ENCODE measurements at places on chromosomes 6 and 20.

GRCh38 chr20:42894483-42894882, 295.2 kb downstream of the PTPRT start:
- DNase-seq, result no peak

GRCh38 chr20:10637031-10637559, 36.7 kb downstream of the JAG1 start:
- no peak for DNase-seq

DNA sequence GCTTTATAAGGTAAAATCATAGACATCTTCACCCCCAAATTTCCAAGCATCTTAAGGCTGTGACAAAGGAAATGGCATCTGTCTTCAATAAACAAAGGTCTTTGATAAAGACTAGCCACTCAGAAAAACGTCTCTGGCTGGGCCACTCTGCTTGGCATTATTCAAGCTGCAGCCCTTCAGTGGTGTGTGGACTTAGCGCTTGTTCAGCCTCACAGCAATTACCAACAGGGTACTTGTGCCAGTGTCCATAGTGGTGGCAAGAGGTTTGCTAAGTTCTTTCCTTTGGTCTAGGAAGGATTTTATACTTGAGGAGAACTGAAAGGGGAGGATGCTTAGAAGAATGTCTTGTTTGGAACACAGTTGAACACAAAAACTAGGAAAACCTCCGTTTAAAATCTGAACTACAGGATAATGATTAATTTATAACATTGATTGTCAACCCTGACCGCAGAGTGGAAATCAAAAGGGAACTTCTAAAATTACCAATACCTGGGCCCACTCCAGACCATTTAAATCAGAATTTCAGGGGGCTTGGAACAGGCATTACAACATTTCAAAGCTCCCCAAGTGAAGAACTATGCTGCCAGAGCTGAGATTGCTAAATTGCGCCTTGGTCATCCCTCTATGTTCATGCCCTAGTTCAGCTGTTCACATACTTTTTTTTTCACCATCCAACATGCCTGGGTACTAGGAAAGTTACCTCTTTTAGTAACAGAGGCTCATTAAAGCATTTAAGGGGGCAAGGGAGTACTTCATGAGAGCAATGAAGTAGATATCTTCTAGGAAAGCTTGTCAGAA, 378.5 kb downstream of the FRK start:
- no peak for DNase-seq

DNA sequence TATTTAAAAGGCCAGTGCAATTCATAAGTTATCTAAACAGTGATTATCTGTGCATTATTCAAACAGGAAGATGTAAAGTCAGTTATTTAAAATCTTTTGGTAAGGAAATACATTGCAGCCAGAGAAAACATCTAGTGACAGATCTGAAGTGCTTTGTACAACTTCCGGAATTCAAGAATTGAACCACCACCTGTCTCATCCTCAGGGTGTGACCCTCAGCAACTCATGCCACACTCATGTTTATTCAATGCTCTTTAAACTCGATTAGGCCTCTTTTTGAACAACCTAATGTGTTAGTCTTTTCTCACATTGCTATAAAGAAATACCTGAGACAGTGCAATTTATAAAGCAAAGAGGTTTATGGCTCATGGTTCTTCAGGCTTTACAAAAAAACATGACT, 62.6 kb upstream of the GGTLC1 start:
- DNase-seq, result no peak

DNA sequence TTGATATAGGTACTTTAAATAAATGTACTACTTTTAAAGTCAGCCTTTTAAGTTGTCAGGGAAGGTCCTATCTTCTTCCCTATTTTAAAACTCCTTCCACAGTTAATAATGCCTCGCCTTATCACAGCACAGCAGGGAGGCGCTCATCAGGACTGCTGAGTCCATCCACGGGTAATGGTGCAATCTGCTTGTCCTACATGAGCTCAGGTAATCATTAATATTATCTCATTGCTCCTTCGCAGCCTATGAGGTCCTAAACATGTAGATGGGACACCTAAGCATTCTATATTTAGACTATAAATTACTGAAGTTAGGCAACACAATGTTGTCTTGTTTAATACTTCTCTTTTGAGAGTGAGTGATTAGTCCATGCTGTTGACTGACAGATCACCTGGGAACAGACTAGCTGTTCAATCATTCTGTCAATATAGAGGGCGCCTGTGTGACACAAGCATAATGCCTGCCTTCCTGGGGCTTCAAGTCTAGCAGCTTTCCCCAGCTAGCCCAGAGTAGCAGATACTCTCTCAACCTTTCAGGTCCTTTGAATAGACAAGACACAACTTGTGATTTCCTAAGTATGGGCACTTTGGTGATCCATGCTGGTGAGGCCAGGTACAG, 91.0 kb downstream of the FYN start:
- DNase-seq, result no peak

GRCh38 chr6:20159781-20160540, 52.3 kb downstream of the MBOAT1 start:
- DNase-seq, result no peak

- no peak for DNase-seq
These were observed 271.0 kb downstream of the ZNF217 start for GRCh38 chr20:53322651-53323050.

- DNase-seq, result no peak
These were observed 50.8 kb upstream of the AIG1 start for GRCh38 chr6:143009851-143010250.

- no peak for DNase-seq
These were observed 7.5 kb downstream of the DEF6 start for GRCh38 chr6:35305117-35305516.

GRCh38 chr20:44765091-44765490, 19.4 kb downstream of the KCNK15 start:
- no peak for DNase-seq

GRCh38 chr6:106192824-106193223, 106.7 kb downstream of the PRDM1 start:
- peak; percentile 26 for DNase-seq

DNA sequence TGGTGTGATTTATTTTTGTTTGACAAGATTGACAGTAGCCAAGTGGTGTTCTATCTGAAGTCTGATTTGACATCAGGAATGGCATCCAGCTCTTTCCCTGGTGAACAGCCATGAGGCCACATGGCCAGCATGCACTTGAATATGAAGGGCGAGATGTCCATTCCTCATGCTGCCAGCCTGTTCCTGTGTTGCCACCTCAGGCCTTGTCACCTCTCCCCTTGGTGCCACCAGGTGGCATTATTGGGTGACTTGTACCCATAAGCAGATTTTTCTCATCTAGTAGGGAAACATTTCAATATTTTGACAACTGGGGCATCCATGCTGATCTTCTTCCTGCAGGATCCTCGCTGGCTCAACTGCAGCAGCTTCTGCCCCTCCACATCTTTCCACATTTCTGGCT, 199.1 kb downstream of the ERMARD start:
- no peak for DNase-seq

DNA sequence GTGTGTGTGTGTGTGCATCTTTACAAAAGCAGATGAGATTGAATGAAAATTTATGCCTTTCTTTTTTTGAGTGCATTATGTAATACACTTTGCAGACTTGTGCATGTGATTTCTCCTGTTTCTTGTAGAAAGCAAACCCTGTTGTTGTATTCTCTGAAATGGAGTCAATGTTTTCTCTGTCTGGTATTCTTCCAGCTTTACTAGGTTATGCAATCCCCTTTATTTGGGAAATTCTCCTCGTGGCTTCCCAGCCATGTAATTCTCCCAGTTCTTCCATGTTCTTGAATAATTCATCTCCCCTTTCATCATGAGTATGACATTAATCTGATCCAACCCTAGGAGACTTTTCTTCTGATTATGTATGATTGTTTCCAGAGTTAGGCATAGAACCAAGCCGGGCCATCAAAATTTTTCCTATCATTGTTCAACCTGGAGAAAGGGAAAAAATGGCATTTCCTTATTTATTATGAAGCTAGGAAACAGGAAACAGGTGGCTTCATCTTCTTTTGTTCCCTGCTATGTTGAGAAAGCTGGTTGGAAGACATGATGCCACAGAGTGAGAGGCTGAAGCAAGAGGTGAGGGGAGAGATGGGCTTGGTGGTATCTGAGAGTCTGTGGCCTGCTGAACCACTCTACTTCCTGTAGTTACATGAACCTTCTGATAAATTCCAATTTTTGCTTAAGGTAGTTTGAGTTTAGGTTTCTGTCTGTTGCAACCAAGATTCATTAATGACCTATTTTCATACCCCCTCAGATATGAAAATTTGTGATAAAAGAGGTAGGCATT, 68.8 kb downstream of the PRL start:
- DNase-seq, result no peak

GRCh38 chr20:33188421-33188820, 20.5 kb downstream of the BPIFA2 start:
- DNase-seq, result no peak

DNA sequence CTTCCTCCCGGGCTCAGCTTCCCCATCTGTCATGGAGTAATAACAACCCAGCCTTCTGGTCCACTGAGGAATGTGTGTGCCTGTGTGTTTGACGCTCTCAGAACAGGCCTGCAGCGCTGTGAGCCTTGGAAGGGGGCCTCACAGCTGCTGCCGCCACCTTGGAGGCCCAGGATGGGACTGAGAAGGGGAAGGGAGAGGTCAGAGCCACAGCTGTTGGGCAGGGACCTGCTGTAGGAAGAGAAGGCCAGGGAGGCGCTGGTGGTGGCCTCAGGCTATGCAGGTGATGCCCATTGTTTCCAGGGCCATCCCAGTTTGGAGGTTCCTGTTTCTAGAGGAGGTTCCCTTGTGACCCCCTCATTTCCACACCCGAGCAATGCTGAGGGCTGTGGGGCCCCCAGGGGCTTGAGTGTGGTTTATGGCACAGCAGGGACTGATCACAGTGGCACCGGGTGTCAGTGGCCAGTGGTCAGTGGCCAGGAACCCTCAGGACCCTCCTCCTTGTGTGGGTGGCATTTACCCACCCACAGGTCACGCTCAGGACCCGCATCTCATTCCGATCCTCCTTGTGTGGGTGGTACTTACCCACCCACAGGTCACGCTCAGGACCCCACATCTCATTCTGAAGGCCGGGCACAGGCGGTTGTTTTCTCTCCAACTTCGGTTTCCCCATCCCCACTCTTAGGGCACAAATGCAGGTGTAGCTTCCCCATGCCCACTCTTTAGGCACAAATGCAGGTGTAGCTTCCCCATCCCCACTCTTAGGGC, 14.0 kb downstream of the TPD52L2 start:
- no peak for DNase-seq

GRCh38 chr6:170092826-170093225, 198.1 kb downstream of the DLL1 start:
- DNase-seq, result no peak

DNA sequence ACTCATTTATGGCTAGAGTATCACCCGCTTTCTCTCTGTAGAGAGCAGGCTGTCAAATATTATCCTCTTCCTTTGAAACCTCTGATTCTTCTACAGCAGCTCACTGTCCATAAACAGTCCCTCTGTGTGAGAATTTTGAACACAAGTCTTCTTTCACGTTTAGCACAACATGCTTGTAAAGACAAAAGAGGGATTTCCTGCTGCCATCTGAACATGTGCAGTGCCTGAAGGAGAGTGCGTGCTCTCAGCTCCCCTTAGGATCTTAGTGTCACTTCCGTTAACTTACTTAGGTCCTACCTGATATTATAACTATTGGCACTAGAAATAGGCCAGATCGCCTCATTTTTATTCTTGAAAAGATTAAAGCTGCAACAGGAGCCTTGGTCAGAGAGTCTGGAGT, 50.9 kb downstream of the FNDC1 start:
- no peak for DNase-seq
